ENCODE measurements at places on chromosomes 3 and 15. TPM values are rescaled to one million over a fixed set of nuclear protein-coding genes. Genes with fewer than 3 reads are reported as not detected.
A peak's percentile ranks its signal among the peaks of the same experiment; 100 is the strongest.

Gene RTP3
- not detected for total RNA-seq

Gene PLA2G4E
- not detected for total RNA-seq

Gene LYZL4
- total RNA-seq, result not detected

Gene ADGRG7
- total RNA-seq, result not detected

Gene DOCK3
- total RNA-seq, result 1.7 TPM

Gene ADAMTSL3
- total RNA-seq, result 0.67 TPM

Gene SCN11A
- total RNA-seq, result 0.27 TPM

GRCh38 chr15:38647683-38648082 is 83.1 kb upstream of the RASGRP1 start:
- DNase-seq, result no peak

DNA sequence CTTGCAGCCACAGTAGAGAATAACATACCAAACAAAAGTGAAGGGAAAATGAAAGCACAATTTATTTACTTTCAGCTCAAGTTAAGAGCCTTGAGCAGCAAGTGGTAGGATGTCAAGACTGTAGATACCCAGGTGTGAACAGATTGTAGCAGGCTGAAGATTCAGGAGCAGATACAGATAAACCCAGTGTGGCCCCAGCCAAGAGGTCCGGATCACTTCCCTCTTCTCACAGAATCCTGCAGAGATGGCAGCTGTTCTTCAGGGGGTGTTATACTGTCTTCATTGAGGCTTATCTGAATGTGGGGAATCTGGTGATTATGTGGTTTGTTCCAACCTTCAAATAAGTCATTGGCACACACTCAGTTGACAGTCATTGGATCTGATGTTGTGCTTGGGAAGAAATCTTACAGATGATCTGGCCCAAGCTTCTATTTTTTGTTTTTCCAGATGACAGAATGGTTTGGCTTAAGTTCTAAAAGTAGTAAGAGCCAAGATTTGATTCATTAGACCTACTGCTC is 2.2 kb downstream of the STARD9 start:
- no peak for DNase-seq

GRCh38 chr3:47641739-47642138 is 63.1 kb upstream of the CSPG5 start:
- no peak for DNase-seq

GRCh38 chr3:157119369-157119951 is 40.5 kb downstream of the CCNL1 start:
- no peak for DNase-seq

- DNase-seq, result no peak
Observed at GRCh38 chr3:149871855-149872254, 58.8 kb downstream of the RNF13 start.

GRCh38 chr3:182182531-182182968 is 470.8 kb downstream of the SOX2 start:
- peak; percentile 54 for DNase-seq
